Amniotic stem cell (primary cell): ENCODE measurements at places on chromosomes 2 and 18.

- no peak for DNase-seq
These were observed 94.0 kb downstream of the MYCN start for GRCh38 chr2:16034151-16034974.

DNA sequence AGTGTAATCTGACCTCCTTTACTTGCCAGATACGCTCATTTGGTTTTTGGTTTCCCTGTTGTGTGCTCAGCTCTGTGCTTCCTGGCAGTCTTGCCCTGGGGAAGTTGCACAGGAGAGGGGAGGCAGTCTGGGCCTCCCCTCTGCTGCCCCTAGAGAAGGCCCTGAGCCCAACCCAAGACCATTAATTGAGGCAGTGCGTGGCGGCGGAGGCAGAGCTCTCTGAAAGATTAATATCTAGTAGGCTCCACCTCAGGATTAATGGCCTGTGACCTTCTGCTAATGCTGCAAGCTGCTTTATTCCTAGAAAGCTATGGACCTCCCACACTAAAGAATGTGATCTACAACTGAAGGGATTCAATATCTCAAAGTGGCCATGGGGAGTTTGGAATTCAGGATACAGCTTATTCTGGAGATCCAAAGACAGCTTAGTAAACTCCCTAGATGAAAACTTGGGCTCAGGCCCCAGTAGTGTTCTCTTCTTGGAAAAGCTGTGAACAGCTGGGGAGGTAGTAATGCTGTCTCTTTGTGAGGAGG, 41.4 kb upstream of the MAPRE2 start:
- DNase-seq: no peak

- DNase-seq: no peak
These were observed 253.4 kb downstream of the WDPCP start for GRCh38 chr2:63334910-63335309.

- no peak for DNase-seq
These were observed 132.0 kb downstream of the IKZF2 start for GRCh38 chr2:213019368-213019767.

DNA sequence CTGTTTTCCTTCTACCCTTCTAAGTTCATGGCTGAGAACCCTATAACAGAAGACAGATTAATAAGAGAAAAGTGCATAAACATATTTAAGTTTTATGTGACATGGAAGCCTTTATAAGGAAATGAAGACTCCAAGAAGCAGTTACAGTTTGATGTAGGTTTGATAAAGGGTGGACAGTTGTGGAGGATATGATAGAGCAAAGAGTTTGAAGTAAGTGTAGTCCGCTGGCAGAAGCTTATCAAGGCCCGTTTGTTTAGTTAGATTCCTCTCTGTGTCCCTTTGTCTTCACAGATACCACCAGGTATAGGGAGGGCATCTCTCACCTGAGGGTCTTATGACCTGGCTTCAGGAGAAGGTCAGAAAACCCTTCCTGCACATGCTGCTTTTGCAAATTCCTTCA, 10.4 kb upstream of the CASP8 start:
- no peak for DNase-seq

DNA sequence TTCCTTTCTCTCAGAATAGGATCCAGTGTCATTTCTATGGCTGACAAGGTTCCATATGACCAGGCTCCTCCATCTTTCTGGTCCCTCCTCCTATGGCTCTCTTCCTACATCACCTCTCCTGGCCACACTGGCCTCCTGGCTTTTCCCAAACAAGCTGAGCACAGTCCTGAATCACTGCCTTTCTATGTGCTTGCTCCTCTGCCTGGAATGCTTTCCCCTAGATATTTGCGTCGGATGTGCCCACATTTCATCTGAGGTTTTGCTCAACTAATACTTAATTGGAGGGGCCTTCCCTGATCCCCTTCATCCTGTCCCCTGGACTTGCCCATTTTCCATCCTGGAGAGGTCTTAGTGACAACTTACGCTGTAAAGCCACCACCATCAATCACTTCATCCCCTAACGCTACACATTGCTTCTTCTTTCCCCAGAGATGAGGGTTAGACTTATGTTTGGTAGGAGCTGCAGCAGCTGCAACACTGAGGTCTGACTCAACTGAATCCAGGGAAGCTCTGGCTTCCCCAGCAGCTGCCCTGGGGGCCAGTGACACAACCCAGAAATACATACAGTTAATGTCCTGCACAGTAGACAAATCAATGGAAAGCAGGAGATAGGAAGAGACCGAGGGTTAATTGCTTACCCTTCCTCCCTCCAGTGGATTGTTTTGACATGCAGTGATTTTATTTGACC, 42.9 kb downstream of the QPCT start:
- DNase-seq: no peak

- DNase-seq: no peak
These were observed 4.8 kb downstream of the UXS1 start for GRCh38 chr2:106189325-106189724.

GRCh38 chr18:76679945-76680344, 142.4 kb upstream of the ZNF236 start:
- no peak for DNase-seq

GRCh38 chr18:13577781-13578180, 148.6 kb downstream of the FAM210A start:
- DNase-seq: no peak

- DNase-seq: no peak
These were observed 10.4 kb upstream of the NFATC1 start for GRCh38 chr18:79385326-79385707.

DNA sequence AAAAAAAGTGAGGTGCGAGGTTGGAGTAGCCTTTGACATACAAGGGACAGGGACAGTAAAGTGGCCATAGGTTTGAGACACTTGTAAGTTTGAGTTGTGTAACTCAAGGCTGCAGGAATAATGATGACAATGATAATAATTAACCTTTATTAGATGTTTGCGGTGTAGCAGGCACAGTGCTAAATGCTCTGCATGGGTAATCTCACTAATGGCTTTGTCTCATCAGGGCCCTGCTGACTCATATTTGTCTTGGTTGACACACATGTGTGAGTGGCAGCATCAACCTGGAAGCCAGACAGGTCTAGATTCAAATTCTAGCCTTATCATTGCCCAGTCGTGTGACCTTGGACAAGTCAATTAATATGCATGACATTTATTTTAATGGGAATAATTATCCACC, 126.2 kb downstream of the FSHR start:
- no peak for DNase-seq

GRCh38 chr2:61763605-61764034, 90.2 kb downstream of the FAM161A start:
- peak; percentile 64 for DNase-seq

DNA sequence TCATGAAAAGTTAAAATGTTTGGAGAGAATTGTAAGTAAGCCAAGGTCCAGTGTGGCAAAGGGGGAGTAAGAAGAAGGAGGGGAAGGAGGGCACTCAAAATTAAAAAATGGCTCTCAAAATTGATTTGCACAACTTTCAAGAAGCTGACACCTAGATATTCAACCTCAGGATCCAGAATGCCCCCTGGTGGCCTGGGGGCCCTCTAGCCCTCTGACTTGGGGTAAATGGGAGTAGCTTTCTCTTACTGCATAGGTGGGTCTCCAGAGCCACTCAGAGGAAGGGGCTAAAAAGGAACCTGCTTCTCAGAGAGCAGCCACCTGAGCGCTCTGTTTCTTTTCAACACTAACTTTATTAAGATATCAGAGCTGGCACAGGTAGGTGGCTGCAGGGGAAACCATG, 968.5 kb downstream of the BCL11A start:
- no peak for DNase-seq

DNA sequence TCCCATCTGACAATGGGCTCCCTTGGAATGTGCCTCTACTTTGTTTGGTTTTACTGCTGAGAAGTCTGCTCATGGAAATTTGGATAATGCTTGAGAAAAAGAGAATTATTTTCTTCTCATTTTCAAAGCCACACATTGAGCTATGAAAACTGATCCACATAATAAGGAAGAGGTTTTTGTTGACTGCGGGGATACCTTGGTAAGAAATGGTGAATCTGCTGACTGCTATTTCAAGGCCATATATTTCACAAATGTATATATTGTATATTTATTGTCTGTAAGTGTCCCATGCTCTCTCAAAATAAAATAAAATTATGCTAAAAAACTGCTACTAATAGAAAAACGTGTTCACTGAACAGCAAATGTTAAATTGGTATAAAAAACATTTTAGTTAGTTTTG, 15.1 kb downstream of the SH3YL1 start:
- no peak for DNase-seq
